KG1 (cell line): ENCODE measurements at places on chromosomes 2 and 18.

DNA sequence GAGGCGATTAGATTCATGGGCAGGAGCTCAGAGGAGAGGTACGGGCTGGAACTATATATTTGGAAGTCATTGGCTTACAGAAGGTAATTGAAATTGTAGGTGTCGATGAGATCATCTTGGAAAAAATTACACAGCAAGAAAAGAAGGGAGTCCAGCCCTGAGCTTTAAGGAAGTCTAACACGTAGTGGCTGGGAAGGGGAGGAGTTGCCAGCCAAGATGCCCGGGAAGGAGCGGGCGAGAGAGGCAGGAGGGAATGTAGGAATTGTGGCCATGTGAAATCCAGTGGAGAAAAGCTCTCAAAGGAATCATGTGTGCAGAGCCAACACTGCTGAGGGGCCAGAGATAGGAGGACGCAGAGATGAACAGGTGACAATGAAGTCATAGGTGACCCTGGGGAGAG lies 25.6 kb upstream of the SCYGR1 start:
- no peak for DNase-seq

GRCh38 chr2:147352264-147353071 lies 492.4 kb upstream of the ACVR2A start:
- no peak for DNase-seq

- DNase-seq, result no peak
These were observed 72.0 kb downstream of the NYAP2 start for GRCh38 chr2:225471482-225471881.

- DNase-seq, result no peak
These were observed 28.8 kb downstream of the SETBP1 start for GRCh38 chr18:44709307-44710126.

- DNase-seq, result peak; percentile 42
These were observed 166.1 kb upstream of the RAB6C start for GRCh38 chr2:129813404-129813803.

DNA sequence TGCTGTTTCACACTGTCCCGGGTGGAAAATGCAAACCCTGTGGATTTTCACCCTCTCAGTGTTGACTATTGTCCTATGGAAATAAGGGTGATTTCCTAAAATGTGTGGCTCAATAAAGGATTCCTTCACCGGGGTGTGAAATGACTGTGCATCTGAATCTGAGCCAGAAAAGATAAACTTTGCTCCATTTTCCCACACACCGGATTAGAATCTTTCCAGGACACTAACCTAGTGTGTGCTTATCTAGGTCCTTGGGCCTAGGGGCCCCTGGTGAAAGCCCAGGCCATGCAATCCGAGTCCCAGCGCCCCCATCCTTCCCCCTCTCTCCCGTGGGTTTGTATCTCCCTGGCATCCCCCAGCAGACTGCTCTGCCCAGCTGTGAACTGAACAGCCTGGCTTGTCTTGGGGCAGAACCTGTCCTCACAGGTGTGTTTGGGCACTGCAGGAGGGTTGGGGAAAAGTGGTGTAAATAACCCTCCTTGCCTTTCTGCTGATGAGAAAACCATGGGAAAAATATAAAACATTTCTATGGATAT lies 17.3 kb downstream of the KLHL29 start:
- no peak for DNase-seq

DNA sequence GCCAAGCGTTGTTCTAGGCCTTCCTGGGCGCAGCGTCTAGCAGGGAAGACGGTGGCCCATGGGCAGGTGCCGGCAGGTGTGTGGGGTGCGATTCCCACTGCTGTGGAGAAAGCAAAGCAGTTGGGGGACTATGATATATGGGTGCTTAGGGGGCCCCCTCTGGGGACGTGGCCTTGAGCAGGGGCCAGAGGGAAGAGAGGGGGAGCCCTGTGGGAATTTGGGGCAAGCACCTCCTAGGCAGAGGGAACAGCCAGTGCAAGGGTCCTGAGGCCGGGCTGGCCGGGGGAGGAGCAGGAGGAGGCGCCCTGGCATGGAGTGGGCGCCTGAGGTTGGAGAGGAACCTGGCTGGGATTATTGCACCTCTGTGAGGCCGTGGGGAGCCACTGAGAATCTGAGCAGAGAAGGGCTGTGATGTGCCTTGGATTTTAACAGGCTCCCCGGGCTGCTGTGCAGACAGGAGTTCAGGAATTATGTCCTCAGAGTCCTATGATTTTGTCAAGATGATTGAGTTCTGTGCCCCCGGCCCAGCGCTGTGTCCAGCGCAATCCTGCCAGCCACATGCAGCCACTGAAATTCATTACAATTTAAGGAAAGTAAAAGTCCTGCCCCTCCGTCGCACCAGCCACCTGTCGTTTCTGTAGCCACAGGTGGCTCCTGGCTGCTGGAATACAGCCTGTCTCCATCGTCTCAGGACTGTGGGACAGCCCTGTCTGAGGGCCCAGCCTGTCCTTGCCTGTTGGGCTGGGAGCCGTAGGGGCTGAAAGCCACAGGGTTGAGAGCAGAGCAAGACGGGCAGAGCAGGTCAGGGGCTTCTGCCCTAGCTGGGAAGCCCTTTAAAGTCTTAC lies 9.1 kb upstream of the KLHL30 start:
- DNase-seq, result no peak

GRCh38 chr2:181523756-181524155 lies 66.6 kb downstream of the ITGA4 start:
- no peak for DNase-seq

DNA sequence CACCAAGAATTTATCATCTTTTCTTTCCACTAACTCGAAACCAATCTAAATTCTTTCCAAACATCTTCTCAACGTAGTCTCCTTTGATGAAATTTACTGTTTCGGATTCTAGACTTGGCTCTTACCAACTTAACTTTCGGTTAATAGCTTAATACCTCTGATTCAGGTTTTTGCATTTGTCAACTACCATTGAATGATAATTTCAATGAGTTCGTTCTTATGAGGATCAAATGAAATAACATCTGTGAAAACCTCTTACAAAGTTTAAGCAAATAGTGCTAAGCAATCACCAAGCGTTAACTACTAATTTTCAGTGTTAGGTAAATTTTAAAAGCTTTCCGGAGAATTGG lies 593 bp upstream of the NRBP1 start:
- no peak for DNase-seq

GRCh38 chr2:205965707-205966106 lies 120.3 kb downstream of the INO80D start:
- no peak for DNase-seq

DNA sequence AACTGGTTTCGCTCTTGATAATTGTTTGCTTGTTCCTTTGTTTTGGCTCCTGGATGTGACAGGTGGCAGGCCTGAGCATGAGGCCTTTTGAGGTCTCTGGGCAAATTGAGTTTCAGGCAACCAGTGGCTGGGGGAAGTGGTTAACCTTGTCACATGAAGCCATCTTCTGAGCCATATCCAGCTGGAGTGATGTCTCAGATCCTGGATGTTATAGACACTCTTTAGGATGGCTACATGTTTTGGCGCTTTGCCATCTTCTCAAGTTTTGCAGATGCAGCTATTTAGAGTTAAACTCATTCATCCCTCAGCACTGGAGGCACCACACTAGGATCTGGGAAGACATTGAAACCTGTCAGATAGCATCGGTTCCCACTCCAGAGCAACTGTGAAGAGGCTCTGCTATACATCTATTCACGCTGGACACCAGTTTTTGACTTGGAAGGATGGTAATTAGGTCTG lies 25.3 kb upstream of the TACR1 start:
- DNase-seq, result no peak

DNA sequence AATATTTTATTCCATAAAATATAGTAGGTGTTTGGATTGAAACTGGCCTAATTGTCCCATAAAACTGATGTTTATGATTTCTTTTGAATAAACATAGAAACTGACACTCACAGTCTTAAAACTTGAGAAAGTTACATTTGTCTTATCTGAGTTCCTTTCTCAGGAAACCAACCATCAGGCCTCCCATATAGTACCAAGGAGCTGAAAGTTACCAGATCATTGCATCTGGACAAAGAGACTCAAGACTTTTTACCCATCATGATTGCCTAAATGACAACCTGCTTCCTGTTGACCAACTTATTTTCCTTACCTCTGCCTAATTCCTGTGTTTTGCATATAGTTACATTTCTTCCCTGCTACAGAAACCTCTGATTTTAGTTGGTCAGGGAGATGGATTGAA lies 137.0 kb upstream of the XPO1 start:
- no peak for DNase-seq

DNA sequence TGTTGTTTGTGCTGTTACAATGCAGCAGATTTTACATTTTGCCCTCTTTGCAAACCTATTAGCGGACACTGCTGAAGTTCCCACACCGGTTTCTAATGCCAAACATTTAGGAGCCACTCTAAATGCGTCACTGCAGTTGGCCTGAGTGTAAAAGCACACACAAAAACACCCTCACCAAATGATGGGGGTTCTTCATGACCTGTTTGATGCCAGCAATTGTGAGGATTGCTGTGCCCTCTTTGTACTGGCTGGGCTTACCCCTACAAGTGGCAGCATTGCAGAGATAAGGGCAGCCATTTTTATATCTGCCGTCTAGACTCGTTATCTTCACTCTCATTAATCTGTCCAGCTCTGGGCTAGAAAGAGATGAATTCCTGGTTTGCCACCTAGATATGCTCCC lies 85.3 kb downstream of the NRP2 start:
- no peak for DNase-seq

DNA sequence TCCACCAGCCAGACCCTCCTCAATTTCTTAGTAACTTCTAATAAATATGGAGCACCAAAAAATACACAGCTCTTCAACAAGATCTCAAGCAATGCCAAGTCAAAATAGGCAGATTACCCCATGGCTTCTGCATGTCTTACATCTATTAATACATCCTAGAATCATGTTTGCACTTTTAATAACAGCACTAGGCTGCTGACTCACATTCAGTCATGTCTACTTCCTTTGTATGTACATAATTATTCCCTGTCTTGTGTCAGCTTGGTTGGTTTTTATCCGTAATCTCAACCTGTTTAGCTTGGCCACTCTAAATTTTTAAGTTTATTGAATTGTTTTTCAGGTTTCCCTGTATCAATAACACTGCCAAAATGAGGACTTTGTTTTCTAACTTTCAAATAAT lies 420.1 kb upstream of the ACVR2A start:
- no peak for DNase-seq

DNA sequence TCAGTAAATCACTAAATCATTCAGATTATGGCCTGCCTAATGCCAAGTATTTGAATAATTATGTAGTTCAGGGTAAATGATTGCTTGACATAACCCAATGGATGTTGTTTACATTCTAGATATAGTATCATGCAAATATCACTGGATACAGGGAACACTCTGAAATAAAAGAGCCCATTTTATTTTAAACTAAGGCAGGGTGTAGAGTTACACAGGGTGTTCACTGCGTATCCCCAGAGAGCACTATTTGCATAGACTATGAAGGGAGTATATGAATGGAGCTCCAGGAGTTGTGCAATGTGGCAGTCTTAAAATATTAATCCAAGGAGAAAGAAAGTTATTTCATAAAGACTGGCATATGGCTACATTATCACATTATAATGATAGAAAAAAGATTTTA lies 701.1 kb upstream of the KLHL29 start:
- DNase-seq, result no peak

DNA sequence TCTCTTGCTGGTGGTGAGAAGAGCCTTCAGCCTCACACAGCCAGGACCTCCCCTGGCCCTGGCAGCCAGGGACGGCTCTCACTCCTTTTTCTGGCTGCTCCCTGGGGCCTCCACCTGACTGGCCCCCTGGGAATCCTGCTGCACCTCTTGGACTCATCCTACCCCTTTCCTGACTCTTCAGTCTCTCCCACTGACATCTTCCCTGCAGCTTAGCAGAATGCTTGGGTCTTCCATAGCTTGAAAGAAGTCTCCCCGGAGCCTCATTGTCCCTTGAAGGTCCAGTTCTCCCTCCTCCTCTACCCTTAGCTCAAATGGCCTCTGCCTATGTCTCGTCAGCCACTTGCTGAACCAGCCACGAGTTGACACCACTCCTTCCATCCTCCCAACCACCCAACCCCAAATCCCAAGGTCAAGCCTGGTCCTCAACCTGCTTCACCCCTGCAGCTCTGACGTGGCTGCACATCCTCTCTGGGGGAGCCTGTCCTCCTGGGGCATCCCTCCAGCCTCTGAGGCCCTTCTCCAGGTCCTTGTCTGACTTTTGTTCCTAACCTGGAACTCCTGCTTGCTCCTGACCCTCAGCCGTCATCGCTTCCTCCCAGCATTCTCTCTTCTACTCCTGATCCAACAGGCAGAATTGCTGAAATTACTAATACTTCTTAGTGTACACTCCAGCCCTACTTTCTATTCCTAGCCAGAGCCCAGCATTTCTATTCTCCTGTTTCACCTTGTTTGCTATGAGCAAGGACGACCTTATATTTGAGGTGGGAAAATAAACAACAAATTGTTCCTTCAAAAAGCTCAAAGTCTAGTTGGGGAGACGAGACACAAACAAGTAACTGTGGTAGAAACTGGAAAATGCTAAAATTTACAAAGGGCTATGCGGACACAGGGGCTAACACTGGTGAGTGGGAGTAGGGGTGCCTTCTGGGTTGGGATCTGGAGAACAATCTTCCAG lies 68.7 kb upstream of the MGAT4A start:
- no peak for DNase-seq

GRCh38 chr2:205198140-205198525 lies 484.2 kb upstream of the NRP2 start:
- no peak for DNase-seq

- DNase-seq, result no peak
These were observed 28.6 kb downstream of the ITGA6 start for GRCh38 chr2:172456002-172456401.

DNA sequence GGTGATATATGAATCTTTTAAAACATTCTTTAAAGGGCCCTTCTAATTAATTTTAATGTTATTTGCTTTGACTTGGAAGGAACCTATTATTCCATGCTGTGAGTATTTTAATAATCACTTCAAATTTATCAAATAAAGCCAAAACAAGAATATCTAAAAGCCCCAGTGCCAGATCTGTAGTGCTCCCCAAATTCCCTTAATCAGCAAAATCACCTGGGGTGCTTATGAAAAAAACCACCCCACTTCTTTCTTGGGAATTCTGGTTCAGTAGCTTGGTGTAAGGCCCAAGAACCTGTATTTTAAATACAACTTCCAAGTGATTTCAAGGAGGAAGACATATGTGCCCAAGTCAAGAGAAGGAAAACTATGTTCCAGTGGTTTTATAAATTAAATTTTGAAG lies 202.4 kb upstream of the OSR1 start:
- no peak for DNase-seq

GRCh38 chr2:55162284-55163006 lies 69.6 kb downstream of the CLHC1 start:
- DNase-seq, result no peak

DNA sequence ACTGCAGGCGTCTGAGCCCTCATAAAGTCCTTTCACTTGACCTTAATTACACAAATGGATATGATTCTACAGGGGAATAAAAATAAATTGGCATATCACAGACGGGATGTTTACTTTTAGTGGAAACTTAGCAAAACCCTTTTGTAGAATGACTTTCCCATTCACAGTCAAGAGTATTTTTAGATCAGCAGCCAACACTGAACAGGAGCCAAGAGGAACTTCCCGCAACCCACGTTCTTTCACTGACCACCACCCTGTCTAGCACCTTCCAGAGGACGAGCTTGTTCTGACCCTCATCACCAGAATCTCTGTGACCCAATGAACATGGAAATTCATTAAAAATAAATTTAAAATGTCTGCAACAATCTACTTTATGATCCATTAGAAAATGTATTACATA lies 119.0 kb upstream of the SNTG2 start:
- DNase-seq, result no peak
